ENCODE measurements at places on chromosomes 16 and 17.

DNA sequence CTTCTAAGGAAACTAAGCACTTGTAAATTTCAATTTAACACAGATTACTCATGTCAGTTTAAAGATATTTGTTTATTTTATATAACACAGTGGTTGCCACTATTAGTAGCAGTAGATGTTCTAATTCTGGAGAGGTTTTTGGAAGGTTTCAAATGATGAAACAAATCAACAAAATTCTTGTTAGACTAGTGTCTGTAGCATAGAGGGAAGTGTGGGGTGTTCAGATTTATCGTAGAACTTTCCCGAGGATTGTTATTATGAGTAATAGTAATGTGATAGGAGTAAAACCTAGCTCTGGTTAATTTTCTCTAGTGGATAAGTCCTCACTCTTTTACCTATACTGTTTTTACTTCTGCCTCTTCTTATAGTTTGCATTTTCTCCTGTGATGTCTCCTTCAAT lies 6.3 kb downstream of the GAN start:
- DNase-seq = no peak

GRCh38 chr17:67105213-67105612 lies 60.9 kb downstream of the CACNG1 start:
- DNase-seq = no peak

GRCh38 chr17:18966831-18967624 lies 15.1 kb downstream of the SLC5A10 start:
- DNase-seq = no peak

DNA sequence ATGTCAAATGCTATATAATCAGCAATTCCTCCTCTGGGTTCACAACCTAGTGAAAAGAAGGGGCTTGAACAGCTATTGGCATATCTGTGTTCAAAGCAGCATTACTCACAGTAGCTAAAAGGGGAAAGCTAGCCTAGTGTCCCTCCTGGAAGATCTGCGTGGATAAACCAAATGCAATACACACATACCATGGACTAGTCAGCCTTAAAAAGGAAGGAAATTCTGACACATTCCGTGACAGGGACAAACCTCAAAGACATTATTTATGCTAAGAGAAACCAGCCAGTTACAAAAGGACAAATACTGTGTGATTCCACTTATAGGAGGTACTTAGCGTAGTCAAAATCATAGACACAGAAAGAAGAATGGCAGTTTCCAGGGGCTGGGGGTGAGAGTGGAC lies 90.1 kb downstream of the XYLT1 start:
- no peak for DNase-seq

DNA sequence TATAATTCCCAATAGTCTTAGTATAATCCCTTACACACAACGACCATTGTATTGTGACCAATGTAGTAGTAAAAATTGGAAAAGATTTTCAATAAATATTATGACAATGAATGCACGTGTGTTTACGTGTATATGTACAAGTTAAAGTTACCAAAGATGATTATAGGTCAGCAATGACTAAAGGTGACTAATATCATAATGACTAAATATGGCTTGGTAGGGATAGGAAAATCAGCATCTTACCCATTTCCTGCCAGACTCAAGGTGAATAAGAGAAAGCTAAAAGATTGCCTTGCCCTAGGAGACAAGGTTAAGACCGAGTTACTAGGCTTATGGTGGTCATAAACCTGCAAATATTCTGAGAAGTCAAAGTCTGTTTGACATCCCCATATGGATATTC lies 34.4 kb downstream of the CPD start:
- DNase-seq = no peak
